ENCODE measurements at places on chromosomes 5 and 9.

GRCh38 chr5:100647461-100648230, 112.5 kb downstream of the FAM174A start:
- peak; percentile 20 for DNase-seq

- DNase-seq: no peak
Measured at GRCh38 chr5:159947708-159948358, 31.6 kb downstream of the ADRA1B start.

DNA sequence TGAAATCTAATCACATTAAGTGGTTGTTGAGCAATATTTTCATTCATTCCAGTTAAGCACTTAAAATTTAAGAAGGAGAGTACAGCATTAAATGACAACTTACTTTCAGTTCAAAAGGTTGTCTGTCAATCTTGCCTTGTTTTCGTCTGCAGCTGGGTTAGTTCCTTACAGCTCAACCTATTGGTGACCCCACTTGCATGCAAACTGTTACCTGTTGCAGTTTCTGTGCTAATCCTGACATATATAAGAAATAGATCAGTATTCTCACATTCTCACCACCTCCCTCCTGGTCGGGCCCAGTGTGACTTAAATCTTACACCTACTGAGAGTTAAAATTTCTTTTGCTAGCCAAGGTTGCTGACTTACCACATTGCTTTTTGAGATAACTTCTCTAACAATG, 191.8 kb upstream of the SMC2 start:
- DNase-seq: no peak

- DNase-seq: no peak
Measured at GRCh38 chr5:67659288-67659687, 462.7 kb upstream of the CD180 start.

- no peak for DNase-seq
Measured at GRCh38 chr9:36964791-36965190, 69.3 kb downstream of the PAX5 start.

All from ovary (tissue), 10 donors.